Cardiac septum (tissue), 1 donor: ENCODE measurements at places on chromosomes 3 and 15.

DNA sequence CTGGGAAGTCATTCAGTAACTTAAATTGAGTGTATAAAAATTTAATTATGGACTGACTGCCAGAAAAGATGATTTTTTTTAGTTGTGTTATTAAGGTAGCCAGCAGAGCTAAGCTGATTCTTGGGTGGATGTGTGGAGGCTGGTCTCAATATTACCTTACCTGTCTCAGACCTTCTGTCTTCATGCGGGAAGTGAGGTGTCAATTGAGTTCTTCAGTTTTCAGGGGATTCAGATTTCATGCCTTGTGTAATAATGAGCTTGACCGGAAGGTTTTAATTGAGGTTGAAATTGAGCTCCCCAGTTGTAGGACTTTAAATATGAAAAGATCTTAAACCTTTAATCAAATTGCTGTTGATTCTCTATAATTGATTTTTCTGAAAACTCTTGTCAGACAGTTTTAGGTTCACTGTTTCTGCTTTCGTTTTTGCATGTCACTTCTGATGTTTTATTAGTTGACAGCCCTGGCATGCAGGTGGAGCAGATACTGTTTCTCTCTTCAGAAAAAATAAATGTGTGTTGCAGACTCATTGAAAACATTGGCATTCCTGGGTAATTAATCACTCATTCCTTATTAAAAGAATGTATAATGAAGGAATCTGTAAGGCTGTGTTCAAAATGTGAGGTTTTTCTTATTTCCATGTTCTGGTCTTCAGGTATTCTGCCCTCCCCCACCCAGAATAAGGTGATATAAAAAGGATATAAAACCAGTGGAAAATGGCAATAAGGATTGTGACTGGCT, 54.5 kb downstream of the PSMD6 start:
- DNase-seq, result no peak

GRCh38 chr3:152941859-152942258, 106.9 kb downstream of the P2RY1 start:
- DNase-seq, result no peak

GRCh38 chr3:62117903-62118548, 255.3 kb downstream of the FEZF2 start:
- DNase-seq, result no peak

DNA sequence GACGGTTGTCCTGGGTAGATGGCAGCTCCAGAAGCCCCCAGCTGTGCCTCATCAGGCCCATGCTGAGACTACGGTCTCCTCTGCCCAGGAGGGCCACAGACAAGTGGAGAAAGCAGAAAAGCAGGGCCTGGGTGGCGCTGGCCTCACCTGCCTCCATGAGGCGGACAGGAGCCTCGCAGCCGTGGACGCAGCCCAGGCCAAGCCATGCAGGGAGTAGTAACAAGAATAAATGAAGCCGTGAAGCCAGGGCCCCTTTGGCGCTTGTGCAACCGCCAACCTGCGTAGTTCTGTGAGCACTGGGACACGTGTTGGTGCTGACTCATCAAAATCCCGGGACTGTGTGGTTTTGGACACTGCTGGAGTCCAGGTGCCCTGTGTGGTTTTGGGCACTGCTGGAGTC, 12.3 kb upstream of the MUC4 start:
- no peak for DNase-seq

GRCh38 chr3:186021673-186022362, 84.0 kb upstream of the TRA2B start:
- no peak for DNase-seq

- no peak for DNase-seq
Measured at GRCh38 chr3:69809076-69809835, 70.0 kb downstream of the MITF start.

GRCh38 chr15:83285979-83286553, 1.6 kb upstream of the BNC1 start:
- DNase-seq, result no peak

DNA sequence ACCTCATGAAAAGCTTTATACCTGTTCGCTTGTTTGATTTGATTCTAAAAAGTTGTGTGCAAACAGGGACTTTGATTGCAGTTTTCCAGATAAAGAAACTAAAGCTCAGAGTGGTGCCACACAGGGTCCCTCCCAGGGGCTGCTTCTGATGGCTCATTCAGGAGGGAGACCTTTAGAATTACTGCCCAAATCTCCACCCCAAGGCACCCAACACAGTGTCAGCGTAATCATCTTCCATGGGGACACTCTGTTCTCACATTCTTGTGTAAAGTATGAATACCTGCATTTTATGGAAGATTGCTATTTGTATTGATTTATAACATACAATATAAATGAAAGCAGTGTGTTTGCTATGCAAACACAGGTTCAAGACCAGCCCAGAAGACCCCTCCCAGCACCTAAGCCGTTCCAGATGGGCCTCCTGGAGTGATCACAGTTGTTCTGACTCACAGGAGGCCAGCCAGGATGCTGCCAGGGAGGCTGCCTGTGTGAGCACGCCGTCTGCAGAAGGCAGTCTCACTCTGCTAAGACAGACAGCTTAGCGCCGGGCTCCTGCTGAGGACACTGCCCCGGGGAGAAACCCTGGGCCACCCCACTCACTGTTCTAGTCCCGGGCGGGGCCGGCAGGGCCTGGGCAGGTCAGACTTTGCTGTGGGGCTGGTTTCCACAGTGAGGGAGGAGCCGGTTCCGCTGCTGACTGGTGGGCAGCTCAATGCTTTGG, 185.6 kb downstream of the FAM43A start:
- DNase-seq, result no peak

GRCh38 chr3:48151058-48151806, 37.0 kb downstream of the CDC25A start:
- DNase-seq, result peak; percentile 88

DNA sequence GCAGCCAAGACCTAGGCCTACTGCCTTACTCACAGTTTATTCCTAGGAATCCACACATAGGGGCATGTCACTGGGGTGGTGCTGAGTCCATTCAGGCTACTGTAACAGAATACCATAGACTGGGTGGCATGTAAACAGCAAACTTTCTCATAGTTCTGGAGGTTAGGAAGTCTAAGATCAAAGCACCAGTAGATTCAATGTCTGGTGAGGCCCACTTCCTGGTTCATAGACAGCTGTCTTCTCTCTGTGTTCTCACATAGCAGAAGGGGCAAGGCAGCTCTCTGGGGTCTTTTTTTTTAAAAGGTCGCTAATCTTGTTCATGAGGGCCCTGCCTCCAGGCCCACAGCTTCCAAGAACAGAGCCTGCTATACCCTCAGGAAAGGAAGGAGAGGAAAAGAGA, 113.9 kb upstream of the MANF start:
- DNase-seq, result no peak

DNA sequence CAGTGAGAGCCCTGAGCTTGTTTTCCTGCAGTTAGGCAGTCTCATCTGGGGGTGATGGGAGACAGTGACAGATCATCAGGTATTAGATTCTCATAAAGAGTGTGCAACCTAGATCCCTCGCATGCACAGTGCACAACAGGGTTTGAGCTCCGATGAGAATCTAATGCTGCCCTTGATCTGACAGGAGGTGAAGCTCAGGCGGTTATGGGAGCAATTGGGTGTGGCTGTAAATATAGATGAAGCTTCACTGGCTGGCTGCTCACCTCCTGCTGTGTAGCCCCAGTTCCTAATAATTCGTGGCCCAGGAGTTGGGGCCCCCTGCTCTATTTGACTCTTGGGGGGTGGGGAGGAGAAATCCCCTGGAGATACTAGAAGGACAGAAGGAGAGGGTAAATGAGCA, 309.4 kb upstream of the STT3B start:
- DNase-seq, result no peak

- no peak for DNase-seq
Measured at GRCh38 chr3:60555686-60556354, 695.4 kb downstream of the FHIT start.

- DNase-seq, result no peak
Measured at GRCh38 chr15:66080717-66081398, 172.7 kb downstream of the MEGF11 start.

- DNase-seq, result no peak
Measured at GRCh38 chr3:189805375-189806067, 174.3 kb downstream of the TP63 start.

GRCh38 chr3:63900459-63900858, 11.7 kb downstream of the SCAANT1 start:
- DNase-seq, result no peak

- no peak for DNase-seq
Measured at GRCh38 chr3:182789371-182789770, 3.9 kb upstream of the ATP11B start.

DNA sequence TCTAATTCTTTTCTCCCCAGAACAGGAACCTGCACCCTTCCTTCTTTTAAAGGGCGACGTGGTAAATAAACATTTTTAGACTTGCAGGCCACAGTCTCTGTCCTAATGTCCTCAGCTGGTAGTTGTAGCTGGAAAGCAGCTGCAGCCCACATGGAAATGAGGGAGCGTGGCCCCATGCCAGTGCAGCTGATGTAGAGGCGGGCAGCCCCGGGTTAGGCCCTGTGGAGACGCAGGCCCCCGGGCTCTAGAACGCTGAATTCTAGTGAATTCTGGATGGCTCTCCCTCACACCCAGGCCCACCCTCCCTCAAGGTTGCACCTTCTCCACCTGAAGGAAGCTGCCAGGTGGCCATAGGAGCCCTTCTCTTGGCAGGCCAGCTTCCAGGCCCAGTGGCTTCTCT, 52.3 kb downstream of the PGPEP1L start:
- no peak for DNase-seq

DNA sequence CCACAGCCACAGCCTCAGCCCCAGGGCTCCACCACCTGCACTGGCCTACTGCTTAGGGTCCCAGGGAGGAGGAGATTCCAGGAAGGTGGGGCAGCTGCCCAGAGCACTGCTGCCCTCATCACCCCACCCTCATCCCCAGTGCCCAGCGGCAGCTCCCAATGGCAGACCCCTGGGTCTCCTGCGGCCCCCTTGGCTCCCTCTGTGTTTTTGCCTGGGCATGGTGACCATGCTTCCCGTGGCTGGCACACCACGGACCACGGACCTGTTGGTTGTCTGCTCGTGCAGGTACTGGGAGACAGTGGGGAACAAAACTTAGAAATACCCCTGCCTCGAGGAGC, 2.7 kb downstream of the CHST13 start:
- no peak for DNase-seq

DNA sequence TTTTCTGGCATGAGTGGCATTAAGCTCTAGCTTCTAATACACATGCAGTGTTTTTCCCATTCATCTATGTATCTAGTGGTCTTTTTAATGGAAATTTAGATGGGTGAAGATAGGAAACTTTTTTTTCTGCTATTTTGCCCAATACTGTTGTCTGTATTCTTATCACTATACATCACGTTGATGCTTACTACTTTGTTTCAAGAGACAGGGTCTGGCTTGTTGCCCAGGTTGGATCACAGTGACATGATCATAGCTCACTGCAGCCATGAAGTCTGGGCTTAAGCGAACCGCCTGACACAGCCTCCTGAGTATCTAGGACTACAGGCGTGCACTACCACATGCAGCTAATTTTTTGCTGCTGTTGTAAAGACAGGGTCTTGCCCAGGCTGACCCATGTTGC, 84.6 kb downstream of the PEAK1 start:
- peak; percentile 75 for DNase-seq

GRCh38 chr3:70608434-70608833, 296.0 kb upstream of the MDFIC2 start:
- DNase-seq, result no peak

DNA sequence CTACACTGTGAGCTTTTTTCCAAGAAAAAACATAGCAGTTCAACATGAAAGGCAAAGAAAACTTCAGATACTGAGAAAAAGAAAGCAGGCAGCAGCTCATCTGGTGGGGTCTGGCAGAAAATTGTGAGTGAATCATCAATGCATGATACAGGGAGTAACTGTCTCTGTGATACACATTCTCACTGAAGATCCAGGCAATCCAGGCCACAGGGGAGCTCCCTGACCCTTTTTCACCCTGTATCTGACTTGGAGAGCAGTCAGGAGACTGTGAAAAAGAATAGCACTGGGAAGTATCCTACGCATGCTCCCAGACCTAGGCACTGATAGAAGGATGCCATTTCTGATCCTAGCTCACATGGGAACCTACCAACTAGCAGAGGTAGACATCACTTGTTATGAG, 269.8 kb downstream of the MBNL1 start:
- DNase-seq, result no peak

GRCh38 chr3:118137778-118138177, 896.9 kb downstream of the IGSF11 start:
- DNase-seq, result no peak

GRCh38 chr3:195078891-195079440, 192.0 kb downstream of the XXYLT1 start:
- DNase-seq, result peak; percentile 73

DNA sequence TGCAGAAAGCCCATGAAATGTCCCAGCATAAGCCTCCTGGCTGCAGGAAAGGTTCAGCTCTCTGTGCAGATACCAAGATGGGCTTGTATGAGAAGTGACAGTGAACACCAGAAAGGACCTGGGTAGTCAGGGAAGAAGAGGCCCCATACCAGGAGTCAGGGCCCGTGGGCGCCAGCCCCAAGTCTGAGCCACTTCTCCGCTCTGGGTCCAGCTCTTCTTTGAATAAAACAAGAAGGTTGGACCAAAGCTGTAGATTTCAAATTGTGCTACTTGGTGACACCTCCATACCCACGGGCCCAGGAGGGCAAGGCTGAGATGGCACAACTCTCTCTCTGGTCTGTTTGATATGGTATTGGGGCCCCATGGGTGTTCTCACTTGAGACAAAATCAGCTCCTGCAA, 261.5 kb downstream of the UACA start:
- no peak for DNase-seq

DNA sequence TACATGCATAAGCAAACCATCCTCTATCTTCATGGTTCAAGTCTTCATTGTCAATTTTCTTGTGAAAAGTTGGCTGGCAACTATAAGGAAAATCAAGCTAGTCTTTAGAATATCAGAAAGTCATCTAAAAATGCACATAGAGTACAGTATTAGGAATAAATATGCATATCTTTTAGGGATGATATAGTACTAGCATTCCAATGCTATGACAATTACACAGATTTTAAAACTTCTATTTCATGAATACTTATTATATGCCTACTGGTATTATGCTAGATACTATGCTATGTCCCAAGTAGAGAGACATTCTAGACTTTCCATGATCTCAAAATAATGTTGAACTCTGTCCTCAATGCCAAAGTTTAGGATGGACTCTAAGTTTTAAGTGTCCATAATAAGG, 81.3 kb upstream of the NAALADL2 start:
- DNase-seq, result no peak

DNA sequence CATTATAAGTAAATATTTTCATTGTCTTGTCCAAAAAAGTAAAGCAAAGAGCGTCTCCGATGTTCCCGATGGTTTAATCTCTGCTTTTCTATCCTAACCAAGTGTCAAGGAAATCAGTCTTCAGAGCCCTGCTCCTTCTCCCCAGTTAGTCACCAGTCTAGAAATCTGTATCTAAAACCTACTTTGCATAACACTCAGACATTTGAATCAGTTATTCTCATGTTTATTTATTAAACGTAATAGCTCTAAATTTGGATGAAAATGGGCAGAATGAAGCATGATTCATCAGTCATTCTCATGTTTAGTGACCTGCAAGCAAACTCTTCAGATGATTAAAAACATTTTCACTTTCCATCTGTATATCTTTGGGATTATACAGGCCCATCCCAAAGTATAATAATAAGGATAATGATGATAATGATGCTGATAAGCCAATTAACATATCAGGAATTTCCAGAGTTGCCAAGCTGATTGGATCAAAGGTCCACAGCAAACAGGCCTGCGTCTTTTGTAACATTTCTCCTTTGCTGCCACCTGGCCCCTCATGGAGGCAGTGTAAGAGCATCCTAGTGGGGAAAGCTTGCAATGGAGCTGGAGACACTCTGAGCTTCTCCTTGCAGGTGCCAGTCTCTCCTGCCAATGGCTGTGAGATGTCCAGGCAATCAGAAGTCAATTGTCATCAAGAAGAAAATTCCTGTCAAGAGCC, 273.9 kb downstream of the IGSF11 start:
- DNase-seq, result no peak
